ENCODE measurements at places on chromosomes 4 and X. TPM values are rescaled to one million over a fixed set of nuclear protein-coding genes. Genes with fewer than 3 reads are reported as not detected.

PDE6B gene
- not detected for total RNA-seq

HS6ST2 gene
- not detected for total RNA-seq

SEL1L3 gene
- total RNA-seq, result 83.5 TPM

SHOX gene
- total RNA-seq, result not detected

MPC1L gene
- not detected for total RNA-seq

NPY2R gene
- not detected for total RNA-seq

TMEM154 gene
- 5.5 TPM for total RNA-seq

PASD1 gene
- not detected for total RNA-seq

GUCY1A1 gene
- 0.09 TPM for total RNA-seq

IQSEC2 gene
- total RNA-seq, result 5.6 TPM

ZMAT1 gene
- total RNA-seq, result 0.18 TPM

STEEP1 gene
- 24.0 TPM for total RNA-seq

USP17L26 gene
- total RNA-seq, result not detected

NPY1R gene
- 0.09 TPM for total RNA-seq

TLR6 gene
- total RNA-seq, result 5.0 TPM

TBC1D8B gene
- 17.3 TPM for total RNA-seq

SOWAHB gene
- not detected for total RNA-seq

MAGEA4 gene
- total RNA-seq, result not detected

TCEANC gene
- 3.9 TPM for total RNA-seq

CCDC120 gene
- 1.2 TPM for total RNA-seq

APELA gene
- total RNA-seq, result not detected

CLDN34 gene
- not detected for total RNA-seq

ADGRG4 gene
- not detected for total RNA-seq

FOXP3 gene
- not detected for total RNA-seq

BMP2K gene
- total RNA-seq, result 28.4 TPM

NUDT10 gene
- 0.63 TPM for total RNA-seq

NKX3-2 gene
- total RNA-seq, result 1.9 TPM

SUPT20HL1 gene
- not detected for total RNA-seq

IL3RA gene
- total RNA-seq, result 0.09 TPM

PPID gene
- 23.6 TPM for total RNA-seq

JADE1 gene
- 20.0 TPM for total RNA-seq

IL2RG gene
- total RNA-seq, result not detected

NDNF gene
- total RNA-seq, result 0.36 TPM

PHOX2B gene
- total RNA-seq, result not detected

FAM53A gene
- 1.6 TPM for total RNA-seq

CT55 gene
- not detected for total RNA-seq

NAP1L5 gene
- 11.3 TPM for total RNA-seq

NR3C2 gene
- total RNA-seq, result 4.7 TPM

HSFX2 gene
- total RNA-seq, result 0.36 TPM

DOK7 gene
- not detected for total RNA-seq

MAGEB3 gene
- not detected for total RNA-seq

KLF8 gene
- 0.90 TPM for total RNA-seq

NLRP2B gene
- total RNA-seq, result not detected

SMIM10 gene
- 6.6 TPM for total RNA-seq

ASB12 gene
- total RNA-seq, result not detected

GLOD5 gene
- total RNA-seq, result not detected

ALAS2 gene
- not detected for total RNA-seq

MAGEE2 gene
- total RNA-seq, result not detected

NSUN7 gene
- total RNA-seq, result not detected

CFI gene
- total RNA-seq, result 201 TPM

LYAR gene
- 16.4 TPM for total RNA-seq

FAM184B gene
- total RNA-seq, result not detected

RAB33A gene
- total RNA-seq, result 3.0 TPM
